ENCODE measurements at places on chromosomes 12 and 14.

DNA sequence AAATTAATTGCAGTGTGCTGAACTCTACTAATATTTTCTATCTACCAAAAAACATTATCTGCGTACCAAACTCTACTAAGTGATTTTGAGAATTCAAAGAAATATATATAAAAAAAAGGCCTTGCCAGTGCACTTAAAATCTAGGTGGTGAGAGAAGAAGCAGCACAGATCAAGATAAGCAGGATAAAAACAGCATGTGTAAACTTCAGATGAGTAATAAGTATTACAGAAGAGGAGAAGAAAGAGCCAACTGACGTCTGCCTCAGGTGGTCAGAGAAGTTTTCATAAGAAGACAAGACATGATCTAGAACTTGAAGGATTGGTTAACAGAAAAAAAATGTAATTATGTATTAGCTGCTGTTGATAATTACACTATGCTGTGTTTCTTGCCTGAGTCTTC, 166.4 kb downstream of the DUSP6 start:
- peak; percentile 67 for DNase-seq

DNA sequence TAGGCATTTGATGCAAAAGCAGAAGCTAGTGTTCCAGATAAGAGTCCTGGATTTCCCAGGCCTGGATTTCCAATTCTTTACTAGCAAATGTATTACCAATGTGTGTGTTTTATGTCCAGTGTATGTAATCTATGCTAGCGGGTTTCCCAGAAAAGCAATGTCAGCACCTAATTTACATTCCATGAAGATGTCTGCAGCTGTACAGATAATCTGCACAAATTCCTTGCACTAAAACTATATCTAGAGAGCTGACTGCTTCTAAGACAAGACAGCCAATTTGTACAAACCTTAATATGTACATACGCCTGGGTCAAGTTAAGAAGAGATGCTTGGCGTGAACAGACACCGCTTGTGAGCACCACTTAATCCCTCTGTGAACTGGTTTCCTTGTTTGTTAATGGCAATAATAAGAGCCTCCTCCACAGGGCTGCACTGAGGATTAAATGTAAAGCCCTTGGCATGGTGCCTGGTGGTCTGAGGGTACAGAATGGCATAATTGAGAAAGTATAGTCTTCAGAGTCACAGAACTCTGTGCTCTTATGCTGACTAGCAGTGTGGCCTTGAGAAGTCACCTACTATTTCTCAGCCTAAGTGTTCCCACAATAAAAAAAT, 185.6 kb downstream of the EPS8 start:
- DNase-seq = peak; percentile 99

- DNase-seq = no peak
Measured at GRCh38 chr14:39488600-39488999, 56.4 kb upstream of the FBXO33 start.

DNA sequence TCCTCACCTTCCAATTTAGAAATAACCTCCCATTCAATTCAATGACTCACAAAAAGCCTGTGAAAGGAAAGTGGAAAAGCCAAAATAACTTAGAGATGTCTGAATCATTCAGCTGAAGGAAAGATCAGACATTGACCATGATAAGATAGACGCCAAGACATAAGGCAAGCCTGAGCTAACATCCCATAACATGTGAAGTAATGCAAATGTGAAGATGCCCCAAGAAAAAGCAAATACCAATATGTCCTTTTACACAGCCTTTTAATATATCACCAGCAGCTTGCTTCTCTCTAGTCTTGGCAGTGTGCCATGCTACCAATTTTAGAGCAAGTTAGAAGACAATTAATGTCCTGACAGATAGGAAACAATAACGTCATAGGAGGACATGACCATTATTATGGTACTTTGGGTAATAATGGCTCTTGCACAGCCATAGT, 2.4 kb upstream of the NUMB start:
- peak; percentile 51 for DNase-seq

DNA sequence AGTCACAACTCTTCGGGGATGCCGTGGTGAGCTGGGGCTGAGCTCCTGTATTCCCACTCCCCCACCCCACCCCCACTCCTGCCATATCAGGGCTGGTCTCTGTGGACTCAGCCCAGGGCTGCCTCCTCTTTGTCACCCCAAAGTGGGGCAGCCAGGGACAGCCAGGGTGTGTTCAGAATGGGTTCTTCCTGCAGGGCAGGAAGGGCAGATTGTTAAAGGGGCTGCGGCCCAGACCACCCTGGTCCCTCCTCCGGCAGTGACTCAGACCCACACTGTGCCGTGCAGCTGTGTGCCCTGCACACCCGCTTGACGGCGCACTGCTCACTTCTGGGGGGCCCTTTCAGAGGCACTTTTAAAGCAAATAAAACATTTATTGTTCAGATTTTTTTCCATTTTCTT, 9.3 kb downstream of the SLC48A1 start:
- no peak for DNase-seq

GRCh38 chr14:69675877-69676416, 64.6 kb downstream of the SUSD6 start:
- DNase-seq = no peak
